ENCODE measurements at places on chromosomes 13 and 19. TPM values are rescaled to one million over a fixed set of nuclear protein-coding genes. Genes with fewer than 3 reads are reported as not detected.

SSBP4 gene
- 29.9 TPM for total RNA-seq

CEACAM16 gene
- not detected for total RNA-seq

HCN2 gene
- 0.56 TPM for total RNA-seq

DNA sequence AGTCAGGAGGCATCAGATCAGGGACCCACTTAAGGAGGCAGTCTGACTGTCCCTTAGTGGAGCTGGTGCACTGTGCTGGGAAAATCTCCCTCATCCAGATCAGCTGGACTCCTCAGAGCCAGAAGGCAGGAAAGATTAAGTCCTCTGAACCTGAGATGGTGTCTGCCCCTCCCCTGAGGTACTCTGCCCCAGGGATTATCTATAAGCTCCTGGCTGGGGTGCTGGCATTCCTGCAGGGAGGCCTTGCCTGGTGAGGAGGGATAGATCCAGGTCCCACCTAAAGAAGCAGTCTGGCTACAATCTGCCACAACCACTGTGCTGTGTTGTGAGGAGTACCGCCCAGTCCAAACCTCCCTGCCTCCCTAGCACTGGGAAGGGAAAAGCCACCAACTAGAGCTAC lies 81.2 kb downstream of the NHLRC3 start:
- no peak for DNase-seq

ZNF8 gene
- 5.0 TPM for total RNA-seq

GRCh38 chr19:18900700-18901481 lies 4.9 kb upstream of the CERS1 start:
- no peak for DNase-seq

DNA sequence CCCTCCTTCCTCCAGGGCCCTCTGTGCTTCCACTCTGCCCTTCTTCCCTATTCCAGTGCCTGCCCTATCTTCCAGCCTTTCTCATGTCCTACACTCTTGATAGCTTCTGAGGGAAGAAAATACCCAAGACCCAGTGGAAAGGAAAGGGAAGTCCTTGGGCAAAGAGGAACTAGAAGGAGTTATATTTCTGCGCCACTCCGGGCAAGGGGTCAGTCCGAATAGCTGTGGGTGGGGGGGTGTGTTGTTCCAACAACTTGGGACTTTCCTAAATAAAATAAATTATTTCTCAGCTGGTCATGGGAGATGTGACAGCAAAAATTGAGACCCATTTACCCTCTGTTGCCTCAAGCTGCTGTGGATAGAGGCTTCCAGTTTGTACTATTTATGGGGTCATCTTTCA lies 23.2 kb downstream of the CABP5 start:
- DNase-seq = no peak

ONECUT3 gene
- not detected for total RNA-seq

DNA sequence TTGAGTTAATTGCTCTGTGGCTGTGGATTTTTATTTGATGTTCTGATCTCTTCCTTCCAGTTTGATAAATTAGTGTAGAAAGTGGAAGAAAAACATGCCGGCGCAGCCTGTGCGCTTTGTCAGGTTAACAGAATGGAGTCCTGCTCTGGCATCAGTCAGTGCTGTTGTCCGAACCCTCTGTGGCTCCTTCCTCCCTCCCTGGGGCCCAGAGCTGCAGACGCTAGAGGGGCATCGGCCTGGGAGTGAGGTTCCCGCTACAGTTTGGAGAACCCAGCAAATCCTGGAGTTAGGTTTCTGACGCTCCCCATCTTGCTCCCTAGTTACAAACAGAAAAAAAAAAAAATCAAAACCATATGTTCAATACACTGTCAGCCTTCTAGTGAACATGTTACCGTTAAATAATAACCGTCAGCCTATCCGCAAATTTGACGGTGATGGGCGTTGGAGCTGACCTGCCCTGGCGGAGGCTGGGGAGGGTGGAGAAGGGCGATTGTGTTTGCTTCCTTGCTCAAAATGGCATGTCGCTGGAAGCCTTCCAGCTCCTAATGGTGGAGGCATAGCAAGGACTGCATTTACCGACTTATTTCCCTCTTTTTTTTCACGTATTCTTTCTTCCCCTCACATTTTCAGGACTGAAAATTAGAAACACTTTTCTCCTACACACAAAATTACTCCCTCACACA lies 13.6 kb downstream of the MBNL2 start:
- no peak for DNase-seq

KISS1R gene
- total RNA-seq = not detected

GRCh38 chr13:94053986-94054593 lies 425.4 kb downstream of the DCT start:
- no peak for DNase-seq

GRCh38 chr13:99422586-99423220 lies 78.6 kb upstream of the TM9SF2 start:
- DNase-seq = no peak

MBD3L2 gene
- not detected for total RNA-seq

DNA sequence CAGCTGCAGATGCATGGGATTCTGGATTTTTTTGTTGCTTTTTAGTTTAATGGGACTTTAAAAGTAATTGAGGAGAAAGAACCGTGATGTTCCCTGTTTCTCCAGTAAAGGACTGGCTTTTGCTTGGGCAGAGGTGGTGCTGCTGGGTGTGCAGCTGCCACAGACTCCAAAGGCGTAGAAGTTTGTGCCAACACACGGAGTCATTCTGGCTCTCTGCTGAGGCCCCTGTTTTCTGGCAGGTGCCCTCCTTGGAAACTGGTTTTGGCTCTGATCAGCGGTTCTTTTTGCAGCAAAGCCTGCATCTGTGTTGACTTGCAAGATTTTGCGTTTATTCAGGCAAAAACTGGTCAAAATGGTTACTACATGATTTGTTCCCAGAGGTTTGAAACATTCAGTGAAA lies 16.0 kb upstream of the QTRT1 start:
- DNase-seq = no peak
